Epithelial cell of proximal tubule (primary cell): ENCODE measurements at places on chromosomes 13 and 19.

DNA sequence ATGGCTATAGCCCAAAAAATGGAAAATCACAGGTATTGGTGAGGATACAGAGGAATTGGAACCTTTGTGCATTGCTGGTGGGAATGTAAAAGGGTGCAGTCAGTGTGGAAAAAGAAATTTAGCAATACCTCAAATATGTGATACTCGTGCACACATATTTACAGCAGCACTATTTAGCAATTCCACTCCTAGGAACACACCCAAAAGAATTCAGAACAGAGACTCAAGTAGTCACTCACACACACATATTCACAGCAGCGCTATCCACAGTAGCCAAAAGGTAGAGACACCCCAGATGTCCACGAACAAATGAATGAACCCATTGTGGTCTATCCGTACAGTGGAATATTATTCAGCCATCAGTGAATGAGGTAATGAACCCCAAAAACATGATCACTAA lies 114.0 kb downstream of the COL4A2 start:
- DNase-seq: no peak

- no peak for DNase-seq
These were observed 11.2 kb upstream of the CLDN10 start for GRCh38 chr13:95541308-95541707.

- no peak for DNase-seq
These were observed 14.7 kb downstream of the TECR start for GRCh38 chr19:14544047-14544446.

DNA sequence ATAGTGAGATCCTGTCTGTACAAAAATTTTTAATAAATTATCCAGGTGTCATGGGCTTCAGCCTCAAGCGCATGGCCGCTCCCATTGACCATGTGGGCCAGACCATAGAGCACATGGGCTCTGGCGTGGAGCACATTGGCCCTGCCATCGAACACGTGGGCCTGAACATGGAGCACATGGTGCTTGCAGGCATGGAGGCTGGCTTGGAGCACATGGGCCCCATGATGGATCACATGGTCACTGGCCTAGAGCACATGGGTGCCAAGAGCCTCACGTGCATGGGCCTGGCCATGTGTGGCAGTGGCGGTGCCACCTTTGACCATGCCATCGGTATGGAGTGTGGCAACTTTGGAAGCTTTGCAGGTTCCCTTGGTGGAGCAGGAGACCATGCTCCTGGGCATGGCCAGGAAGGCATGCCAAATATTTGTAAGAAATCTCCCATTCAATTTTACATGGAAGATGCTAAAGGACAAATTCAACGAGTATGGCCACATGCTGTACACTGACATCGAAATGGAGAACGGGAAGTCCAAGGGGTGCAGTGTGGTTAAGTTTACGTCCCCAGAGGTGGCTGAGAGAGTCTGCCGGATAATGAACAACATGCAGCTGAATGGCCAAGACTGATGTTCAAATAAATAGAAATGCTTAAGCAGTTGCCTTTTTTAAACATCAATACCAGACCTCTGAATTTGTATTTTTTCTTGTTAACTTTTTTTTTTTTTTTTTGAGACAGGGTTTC lies 21.3 kb upstream of the SLC1A5 start:
- no peak for DNase-seq

DNA sequence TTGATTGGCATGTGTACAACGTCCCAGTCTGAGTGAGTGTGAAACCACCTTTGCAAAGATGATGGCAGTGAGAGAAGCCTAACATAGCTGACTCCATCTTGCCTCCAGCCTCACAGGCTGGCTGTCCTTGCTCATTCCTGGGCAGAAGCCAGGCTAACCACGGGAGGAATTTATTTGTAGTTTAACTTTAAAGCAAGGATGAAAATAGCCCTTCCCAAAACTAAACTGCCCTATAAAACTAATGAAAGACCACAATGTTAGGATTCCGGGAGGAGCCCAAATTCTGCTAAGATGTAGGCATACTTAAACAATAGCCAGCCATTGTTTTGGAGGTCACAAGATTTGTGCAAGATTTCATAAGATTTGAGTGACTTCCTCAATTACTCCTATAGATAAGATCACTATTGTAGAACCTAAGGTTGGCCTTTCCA lies 96.6 kb upstream of the LSM14A start:
- no peak for DNase-seq

DNA sequence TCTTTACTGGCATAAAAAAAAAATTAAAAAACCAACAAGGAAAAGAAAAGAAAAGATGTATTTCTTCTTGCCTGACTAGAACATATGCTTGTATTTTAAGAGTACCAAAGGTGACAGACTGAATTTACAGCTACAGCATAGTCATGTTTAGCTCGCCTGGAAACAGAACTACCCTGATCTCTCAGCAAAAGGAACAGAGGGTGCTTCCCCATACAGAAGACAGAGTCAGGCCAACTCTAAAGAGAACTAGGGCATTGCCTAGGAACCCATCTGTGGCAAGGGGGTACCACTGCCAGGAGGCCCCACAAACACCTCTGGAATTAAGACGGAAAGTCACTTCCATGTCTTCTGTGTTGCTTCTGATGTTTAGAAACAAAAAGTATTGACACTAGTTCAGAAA lies 252.1 kb upstream of the STARD13 start:
- DNase-seq: no peak

GRCh38 chr13:91805605-91806004 lies 407.2 kb downstream of the GPC5 start:
- no peak for DNase-seq

DNA sequence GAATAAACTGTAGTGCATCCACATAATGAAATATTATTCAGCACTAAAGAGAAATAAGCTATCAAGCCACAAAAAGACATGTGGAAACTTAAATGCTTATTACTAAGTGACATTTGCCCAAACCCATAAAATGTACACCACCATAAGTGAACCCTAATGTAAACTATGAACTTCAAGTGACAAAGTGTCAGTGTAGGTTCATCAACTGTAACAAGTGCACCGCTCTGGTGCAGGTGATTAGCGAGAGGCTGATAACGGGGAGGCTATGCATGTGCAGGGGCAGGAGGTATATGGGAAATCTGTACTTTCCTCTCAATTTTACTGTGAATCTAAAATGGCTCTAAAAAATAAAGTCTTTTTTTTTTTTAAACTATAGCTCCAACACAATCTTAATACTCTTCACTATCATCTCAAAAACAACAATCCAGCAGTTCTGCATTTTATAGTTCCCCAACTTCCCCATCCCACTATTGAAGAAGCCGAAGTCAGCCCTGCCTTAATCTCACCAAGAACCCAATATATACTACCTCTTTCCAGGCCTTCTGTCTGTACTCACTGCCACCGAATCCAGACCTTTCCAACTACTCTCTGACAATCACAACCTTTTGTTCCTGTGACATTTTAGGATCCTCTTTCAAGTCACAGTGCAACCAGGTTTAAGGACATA lies 22.6 kb downstream of the ELF1 start:
- no peak for DNase-seq

- no peak for DNase-seq
These were observed 270.0 kb downstream of the KCNRG start for GRCh38 chr13:50285283-50285682.

DNA sequence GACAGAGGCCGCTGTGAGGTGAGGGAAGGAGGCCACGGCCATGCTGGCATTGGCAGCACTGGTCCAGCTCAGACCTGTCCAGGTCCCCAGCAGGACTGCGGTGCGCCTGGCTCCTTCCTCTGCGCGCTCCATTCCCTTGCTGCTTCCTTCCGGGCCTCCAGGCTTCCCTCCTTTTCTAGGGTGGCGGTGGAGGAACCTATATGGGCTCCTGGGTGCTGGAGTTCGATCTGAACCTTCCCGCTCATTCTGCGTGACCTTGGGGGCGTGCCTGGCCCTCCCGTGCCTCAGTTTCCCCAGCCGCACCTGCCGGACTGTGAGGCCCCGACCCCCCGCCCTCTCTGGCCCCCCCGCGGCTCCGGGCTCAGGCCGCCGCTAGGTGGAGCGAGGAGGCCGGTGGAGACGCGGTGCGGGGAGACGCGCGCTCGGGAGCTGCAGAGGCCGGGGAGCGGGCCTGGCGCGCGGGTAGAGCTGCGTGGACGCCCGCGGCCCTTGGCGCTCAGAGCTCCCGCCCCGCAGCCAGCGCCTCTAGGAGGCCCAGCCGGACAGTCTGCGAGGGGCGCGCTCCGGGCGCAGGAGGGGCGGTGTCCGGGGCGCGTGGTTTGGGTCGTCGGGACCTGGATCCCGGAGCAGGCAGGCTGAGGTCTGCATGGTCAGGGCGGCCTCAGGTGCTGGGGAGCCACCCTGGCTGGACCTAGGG lies 29.9 kb downstream of the EFNA2 start:
- DNase-seq: no peak

- DNase-seq: no peak
These were observed 42.0 kb downstream of the KLF2 start for GRCh38 chr19:16366433-16367260.

GRCh38 chr19:42512130-42512636 lies 16.1 kb downstream of the CEACAM1 start:
- no peak for DNase-seq

DNA sequence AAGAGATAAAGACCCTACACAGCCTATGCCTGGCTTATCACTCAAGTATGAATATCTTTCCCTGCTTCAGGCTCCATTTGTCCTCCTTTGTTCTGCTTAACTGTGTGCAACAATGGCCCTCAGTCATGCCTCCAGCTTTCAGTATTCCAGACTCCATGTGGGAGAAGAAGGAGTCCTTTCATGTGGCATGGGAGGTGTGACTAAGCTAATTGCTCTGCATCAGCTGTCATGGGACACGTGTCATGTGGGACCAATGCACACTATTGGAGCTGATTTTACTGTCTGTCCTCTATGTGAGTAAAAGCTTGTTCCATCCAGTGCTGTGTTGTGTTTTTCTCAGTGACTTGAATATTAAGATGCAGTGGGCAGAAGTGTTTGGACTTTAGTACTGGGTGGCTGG lies 1198.3 kb downstream of the OLFM4 start:
- no peak for DNase-seq

DNA sequence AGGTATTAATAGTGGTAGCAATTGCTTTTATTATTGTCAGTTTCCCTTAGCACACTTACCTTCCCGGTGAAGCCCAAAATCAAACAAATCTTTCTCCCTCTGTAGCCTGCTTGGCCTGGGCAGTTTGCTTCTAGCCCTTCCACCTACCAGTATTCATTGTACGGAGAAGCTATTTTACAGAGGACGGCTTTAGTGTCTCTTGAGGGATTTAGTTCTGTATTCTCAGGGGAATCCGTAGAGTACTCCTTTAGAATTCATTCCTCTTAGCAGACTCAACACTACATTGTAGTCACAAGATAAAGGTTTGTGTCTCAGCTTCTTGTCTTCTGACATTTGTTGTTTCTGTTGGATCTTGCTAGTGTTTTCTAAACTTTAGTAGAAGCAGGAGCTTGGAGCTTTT lies 24.1 kb upstream of the WTIP start:
- DNase-seq: no peak

- no peak for DNase-seq
These were observed 85.7 kb downstream of the LRRC63 start for GRCh38 chr13:46297361-46297811.

DNA sequence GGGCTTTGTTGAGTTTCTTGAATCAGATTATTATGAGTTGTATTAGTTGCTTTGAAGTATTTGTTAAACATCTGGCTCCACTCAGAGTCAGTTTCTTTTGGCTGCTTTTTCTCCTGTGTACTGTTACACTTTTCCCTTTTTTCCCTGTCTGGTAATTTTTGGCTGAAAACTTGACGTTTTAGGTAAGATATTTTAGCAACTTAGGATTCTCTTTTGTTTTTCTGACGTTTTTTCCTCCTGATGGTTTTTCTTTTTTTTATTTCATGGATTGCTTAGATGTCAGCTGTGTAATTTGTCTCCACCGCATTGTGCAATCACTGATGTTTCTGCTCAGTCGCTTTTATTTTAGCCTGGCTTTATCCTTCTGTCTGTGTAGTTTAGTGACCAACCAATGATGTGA lies 20.7 kb downstream of the RFC3 start:
- no peak for DNase-seq

DNA sequence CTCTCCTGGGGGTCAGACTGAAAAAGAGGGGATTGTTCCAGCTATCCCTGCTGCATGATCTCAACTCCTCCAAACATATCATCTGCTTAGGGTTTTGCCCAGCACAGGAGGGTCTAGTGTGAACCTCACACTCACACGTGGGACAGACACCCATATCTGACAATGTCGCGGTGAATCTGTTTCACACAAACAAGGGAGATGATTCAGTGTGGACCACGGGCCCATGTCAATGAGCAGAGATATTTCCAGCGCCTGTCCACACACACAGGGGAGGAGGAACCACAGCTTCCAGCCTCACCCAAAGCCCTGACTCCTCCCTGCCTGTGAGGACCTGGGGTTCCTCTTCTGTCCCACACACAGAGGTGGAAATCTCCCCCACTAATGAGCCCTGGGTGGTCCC lies 29.6 kb upstream of the KIR3DL3 start:
- DNase-seq: no peak

- peak; percentile 56 for DNase-seq
These were observed 331.3 kb downstream of the UQCRFS1 start for GRCh38 chr19:28881616-28882015.

- no peak for DNase-seq
These were observed 20.7 kb downstream of the CEBPG start for GRCh38 chr19:33394006-33394722.

DNA sequence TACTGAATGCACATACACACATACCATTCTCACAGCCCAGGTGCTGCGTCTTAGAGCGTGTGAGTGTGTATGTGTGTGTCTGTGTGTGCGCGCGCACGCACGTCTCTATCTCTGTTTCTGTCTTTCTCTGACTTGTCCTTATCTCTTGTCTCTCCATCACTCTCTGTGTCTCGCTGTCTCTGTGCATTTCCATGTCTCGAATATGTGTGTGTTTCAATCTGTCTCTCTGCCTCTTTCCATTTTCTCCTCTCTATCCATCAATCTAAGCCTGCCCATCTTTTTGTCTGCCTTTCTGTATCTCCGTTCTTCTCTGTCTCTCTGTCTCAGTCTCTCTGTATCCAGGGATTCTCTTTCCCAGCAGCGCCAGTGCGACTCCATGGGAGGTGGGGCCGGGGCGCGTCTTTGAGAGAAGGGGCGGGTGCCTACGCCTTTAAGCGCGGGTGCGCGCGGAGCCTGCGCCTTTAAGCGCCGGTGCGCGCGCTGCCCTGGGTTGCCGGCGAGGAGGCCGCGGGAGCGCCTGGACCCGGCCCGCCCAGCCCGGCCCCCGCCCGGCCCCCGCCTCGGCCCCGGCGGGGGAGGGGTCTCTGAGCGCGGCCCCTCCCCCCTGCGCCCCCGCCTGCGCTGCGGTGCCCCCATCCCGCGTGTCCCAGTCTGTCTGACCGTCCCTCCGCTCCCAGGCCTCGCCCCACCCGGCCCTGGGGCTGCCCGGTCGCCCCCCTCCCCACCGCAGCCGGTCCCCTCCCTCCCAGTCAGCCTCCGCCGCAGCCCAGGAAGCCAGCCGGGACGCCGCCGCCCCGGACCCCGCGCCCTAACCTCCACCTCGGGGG lies at the start of gene LRFN3:
Gene LRFN3, plus strand, starts transcription at position 464 of the 827 bp plus-strand sequence. CDS start 3,052 bp downstream, outside the sequence.
- no peak for DNase-seq

GRCh38 chr19:45860359-45861259 lies 2.3 kb downstream of the SYMPK start:
- DNase-seq: no peak
